ENCODE measurements at places on chromosomes 2 and 18.

DNA sequence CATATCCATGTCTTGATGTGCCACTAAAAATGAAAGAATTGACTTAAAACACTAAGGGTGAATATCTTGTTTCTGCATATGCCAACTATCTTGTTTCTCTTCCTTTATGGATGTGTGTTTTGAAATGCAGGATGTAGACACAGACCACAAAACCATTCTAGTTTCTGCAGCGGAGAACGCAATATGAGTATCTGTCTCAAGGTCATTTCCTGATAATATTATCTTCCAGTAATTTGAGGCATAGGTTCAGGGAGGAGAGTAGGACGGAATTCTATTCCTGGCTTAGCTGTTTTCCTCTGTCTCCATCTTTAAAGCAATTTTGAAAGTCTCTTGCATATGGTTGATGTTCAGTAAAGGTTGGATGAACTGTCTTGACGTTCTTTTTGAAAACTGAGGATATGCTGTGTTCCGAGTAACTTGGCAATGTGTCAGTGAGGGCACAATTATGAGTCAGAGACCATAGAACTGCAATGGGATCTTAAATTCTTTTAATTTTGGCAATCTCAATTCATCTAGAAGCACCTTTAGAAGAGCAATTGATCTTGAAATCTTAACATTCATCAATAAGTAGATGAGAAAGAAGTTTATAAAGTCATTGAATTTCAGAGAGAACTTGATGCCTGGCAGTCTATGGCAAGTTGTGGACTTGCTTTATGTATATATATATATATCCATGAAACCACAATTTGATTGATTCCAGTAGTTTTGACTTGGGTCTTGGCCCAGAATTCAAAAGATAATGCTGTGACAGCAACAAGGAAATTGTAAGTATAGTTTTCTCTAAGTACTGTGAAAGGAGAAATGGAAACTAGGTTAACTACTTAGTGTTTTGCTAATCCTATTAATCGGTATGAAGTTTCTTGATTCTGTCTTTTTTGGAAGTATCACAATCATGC is 24.8 kb downstream of the RAB27B start:
- no peak for DNase-seq

DNA sequence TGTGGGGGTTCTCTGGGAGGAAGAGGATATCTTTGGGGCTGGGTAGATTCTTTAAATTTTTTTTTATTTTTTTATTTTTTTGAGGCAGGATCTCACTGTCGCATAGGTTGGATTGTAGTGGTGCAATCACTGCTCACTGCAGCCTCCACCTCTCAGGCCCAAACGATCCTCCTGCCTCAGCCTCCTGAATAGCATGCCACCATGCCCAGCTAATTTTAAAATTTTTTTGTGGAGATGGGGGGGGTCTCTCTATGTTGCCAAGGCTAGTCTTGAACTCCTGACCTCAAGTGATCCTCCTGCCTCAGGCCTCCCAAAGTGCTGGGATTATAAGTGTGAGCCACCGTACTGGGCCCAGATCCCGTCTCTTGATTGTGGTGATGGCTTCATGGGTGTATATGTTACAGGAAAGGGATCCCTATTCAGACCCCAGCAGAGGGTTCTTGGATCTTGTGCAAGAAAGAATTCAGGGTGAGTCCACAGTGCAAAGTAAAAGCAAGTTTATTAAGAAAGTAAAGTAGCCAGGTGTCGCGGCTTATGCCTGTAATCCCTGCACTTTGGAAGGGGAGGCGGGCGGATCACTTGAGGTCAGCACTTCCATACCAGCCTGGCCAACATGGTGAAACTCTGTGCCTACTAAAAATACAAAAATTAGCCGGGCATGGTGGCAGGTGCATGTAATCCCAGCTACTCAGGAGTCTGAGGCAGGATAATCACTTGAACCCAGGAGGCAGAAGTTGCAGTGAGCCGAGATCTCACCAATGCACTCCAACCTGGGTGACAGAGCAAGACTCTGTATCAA is 2.0 kb upstream of the C2orf68 start:
- no peak for DNase-seq

DNA sequence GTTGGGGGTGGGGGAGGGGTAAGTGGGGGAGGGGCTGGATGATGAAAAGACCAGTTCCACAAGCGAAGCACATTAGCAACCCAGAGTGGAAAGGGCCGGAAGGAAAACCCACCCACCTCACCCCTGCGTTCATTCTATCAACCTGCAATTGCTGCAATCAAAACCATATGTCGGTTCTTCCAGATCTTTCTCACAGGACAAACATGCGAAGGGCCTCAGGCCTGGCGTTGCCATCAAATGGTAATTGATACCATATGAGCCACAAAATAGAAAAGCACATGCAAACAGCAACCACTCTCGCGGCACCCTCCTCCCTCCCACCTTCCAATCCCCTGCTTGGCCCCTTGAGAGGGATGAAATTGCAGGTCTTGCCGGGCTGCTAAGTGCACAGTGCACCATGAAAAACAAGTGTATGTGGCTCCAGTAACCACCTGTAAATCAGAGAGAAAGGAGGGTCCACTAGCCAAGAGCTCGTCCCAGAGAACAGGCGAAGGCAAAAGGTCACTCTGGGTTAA is 287.5 kb downstream of the TCF4 start:
- no peak for DNase-seq

DNA sequence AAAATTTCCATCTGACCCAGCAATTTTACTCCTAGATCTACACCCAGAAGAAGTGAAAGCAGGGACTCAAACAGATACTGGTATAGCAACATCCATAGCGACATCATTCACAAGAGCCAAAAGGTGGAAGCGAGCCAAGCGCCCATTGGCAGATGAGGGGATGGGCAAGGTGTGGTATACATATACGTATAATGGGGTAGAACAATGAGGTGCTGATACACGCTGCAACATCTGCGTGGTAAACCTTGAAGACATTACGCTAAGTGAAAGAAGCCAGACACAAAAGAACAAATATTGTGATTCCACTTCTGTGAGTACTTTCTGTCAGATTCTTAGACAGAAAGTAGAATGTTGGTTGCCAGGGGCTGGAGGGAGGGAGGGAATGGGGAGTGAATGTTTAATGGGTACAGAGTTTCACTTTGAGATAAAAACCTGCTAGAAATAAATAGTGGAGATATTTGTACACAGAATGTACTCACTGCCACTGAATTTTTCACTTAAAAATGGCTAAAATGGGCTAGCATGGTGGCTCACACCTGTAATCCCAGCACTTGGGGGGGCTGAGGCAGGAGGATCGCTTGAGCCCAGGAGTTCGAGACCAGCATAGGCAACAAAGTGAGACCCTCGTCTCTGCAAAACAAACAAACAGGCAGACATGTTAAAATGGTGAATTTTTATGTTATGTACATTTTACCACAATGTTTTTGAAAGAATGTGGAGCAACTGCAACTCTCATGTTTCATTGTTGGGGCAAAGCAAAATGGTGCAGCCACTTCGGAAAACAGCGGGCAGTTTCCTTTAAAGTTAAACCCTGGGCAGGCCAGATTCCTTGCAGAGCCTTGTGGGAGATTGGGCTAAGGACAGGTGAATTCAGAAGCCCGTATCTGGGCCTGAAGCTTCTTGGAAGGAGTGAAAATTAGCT is 103.4 kb upstream of the MYCN start:
- DNase-seq: no peak

- peak; percentile 46 for DNase-seq
These were observed 868 bp downstream of the HSBP1L1 start for GRCh38 chr18:79965119-79965902.

GRCh38 chr2:220371211-220371610 is 743.8 kb downstream of the SLC4A3 start:
- DNase-seq: no peak

DNA sequence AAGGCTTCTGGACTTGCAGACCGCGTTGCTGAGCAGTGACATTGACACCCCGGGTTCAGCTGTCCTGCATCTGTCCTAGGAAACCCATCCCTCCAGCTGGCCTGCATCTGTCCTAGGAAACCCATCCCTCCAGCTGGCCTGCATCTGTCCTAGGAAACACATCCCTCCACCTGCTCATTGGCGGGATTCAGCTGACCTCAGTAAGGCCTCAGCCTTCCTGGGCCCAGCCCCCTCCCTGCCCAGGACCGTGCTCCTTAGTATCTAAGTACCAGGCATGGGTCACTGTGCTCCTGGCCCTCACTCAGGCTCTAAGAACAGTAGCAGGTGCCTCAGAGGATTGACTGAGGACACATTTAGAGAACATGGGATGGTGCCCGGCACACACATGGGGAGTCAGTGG is 1.2 kb downstream of the MLPH start:
- no peak for DNase-seq

DNA sequence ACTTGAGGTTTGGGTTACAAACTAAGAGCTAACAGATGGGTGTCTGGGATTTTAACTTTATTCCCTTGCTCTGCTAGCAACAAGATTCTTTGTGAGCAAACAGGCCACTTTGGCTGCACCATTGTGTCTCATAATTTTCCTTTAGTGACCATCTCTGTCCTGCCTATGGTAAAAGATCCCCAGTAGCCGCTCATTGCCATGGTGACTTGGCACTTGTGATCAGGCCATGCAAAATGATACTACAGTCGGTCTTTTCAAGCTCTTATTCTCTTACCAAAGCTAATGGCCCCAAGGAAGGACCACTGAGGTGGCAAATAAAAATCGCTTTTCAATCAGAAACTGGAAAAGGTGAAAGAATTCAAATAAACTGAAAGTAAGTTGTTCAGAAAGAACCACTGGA is 836.9 kb downstream of the MBD2 start:
- no peak for DNase-seq

- no peak for DNase-seq
These were observed 109.8 kb downstream of the UPP2 start for GRCh38 chr2:158211502-158211901.

GRCh38 chr2:164771897-164772296 is 69.7 kb downstream of the COBLL1 start:
- no peak for DNase-seq

DNA sequence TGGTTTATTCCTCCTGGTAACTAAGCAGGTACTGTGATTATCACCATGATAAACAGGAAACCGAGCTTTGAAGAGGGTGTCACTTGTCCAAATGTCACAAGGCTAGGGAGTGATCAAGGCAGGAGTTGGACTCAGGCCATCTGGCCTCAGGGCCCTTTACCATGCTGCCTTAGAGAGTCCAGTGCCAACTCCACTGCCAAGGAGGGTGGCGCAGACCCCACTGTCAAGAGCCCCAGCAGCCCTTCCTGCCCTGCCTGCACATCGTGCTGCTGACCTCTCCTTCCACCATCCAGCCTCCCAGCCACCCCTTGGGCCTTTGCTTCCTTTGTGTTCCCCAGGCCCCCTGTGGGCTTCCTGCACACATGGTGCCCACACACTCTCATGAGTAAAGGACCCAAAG is 48.3 kb downstream of the TNS1 start:
- DNase-seq: no peak

DNA sequence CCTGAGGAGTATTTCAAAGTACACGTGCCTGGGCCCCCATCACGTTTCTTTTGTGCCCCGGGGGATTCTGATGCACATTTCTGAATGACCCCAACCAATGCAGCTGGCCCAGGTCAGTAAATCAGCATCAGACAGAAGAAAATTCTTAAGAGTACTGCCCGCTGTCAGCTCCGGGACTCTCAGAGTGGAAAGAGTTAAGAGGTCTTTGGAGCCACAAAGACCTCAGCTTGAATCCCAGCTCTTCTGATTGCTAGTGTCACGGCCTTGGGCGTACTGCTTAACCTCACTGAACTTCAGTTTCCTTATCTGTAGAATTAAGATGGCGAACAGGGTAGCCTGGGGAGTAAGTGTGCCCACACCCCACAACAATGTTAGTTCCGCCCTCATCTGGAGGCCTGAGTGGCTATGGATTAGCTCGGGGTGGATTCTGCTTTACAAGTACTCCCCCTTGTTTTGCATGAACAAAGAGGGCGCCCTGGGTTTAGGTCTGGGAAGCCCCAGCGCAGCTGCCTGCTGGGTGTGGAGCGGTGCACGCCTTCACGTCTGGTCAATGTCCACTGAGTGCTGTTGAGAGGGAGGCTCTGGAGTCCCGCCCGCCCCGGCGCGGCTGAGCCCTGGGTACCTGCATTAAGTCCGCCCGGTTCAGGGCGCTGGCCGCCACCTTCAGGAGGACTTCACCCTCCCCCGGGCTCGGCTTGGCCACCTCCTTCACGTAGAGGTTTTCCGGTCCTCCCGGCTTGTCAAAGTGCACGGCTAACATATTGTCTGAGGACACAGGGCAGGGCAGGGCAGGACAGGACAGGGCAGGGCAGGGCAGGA is 858 bp downstream of the TP53I3 start:
- DNase-seq: peak; percentile 89

GRCh38 chr18:3725115-3725514 is 275.1 kb downstream of the TGIF1 start:
- no peak for DNase-seq

GRCh38 chr2:241568726-241569125 is 10.2 kb downstream of the BOK start:
- peak; percentile 19 for DNase-seq

DNA sequence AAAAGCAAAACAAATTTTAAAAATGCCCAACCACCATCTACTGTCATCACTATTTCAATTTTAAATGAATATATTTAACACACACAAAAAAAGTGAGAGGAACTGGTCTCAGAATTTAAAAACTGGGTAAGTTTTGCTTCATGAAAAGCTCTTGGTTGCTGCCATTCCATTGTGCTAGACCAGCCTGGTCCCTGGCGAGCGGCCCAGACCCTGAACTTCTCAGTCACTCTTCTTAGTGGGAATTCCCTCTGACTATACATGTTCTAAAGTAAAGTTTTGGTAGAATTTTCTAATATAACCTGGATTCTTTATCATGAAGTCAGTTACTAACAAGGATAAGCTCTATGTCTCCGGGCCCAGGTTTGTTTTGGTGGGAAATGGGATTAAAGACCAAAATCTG is 34.8 kb upstream of the TMEM177 start:
- no peak for DNase-seq

DNA sequence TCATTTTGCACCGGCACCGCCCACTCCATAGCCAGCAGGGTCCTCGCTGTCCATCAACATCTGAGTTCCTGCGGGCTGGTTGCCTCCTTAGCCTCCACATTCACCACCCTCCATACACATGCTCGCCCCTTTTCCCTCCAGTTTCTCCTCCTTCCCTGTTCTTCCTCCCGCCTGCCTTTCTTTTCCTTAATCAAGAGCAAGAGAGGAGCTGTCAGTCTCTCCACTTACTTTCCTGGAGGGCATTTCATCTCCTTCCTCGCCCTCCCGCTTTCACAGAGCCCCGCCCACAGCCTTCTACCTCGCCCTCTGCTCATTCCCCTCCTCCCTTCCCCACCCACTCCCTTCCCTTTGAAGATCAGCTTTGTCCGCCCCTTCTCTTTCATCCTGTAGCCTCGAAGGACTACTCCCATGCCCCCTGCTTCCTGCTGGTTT is 13.8 kb upstream of the ZBTB7C start:
- peak; percentile 77 for DNase-seq

DNA sequence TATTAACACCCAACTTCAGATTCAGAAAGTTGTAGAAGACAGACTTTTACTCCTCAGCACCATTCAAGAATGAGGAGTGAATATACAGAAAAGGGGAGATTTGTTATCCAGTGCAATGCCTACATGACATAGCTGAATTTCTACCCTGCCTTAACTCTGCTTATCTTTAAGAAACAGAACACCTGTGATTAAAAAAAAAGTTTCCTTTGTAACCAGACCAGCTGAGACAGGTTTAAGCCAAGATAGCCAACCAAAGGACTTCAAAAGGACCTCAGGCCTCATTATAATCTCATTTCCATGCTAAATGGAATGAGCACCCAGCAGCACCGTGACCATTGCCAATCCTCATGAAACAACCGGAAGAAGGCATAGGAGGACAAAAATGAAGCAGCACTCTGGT is 122.9 kb downstream of the CCDC178 start:
- no peak for DNase-seq

- peak; percentile 37 for DNase-seq
These were observed 247.6 kb downstream of the DLGAP1 start for GRCh38 chr18:4207383-4207985.

GRCh38 chr2:197297772-197298318 is 12.7 kb downstream of the ANKRD44 start:
- no peak for DNase-seq

- DNase-seq: no peak
These were observed 46.5 kb upstream of the KCNE4 start for GRCh38 chr2:223005496-223005895.

All from H9 (cell line).